Right lung (tissue), 10 donors: ENCODE measurements at places on chromosomes 13 and 19. TPM values are rescaled to one million over a fixed set of nuclear protein-coding genes. Genes with fewer than 3 reads are reported as not detected.

DNA sequence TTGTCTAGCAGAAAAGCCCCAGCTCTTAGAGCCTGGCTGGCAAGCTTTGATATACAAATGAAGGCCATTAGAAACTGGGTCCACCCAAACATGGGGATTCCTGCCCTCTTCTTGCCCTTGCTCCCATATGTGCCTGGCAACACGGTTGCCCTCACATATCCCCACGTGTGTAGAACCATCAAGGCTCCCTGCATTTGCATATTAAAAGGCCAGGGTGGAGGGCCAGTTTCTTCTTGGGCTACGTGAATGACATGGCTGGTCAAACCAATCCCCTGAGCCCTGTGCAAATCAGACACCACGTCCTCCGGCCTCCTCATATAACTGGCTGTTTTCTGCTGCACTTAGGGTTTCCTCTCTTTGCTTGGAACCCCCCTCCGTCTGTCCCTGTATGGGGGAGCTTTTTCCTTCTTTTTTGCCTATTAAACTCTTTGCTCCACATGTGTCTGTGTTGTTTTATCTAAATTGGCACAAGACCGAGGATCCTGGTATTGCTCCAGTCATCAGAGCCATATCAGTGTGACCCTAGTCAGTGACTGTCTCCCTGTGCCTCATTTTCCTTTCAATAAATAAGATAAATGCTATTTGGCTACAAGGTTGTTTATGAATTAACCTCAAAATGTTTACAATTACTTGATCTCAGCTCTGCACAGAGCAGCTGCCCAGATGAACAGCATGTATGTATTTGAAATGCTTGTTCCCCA, 30.3 kb upstream of the CEACAM1 start:
- no peak for DNase-seq

GRCh38 chr13:80131204-80131603, 209.7 kb downstream of the SPRY2 start:
- peak; percentile 43 for DNase-seq

- DNase-seq = no peak
Observed at GRCh38 chr19:39327363-39328045, 6.8 kb upstream of the LRFN1 start.

GRCh38 chr19:5804516-5805461, at the start of gene NRTN:
TSS of gene NRTN (plus strand) at chr19:5805067. CDS start at chr19:5824166, 19,099 bp downstream.
- DNase-seq = no peak

GRCh38 chr19:32789429-32789828, 69.9 kb downstream of the TDRD12 start:
- DNase-seq = no peak

The MEIS3 gene
- 27.8 TPM for polyA plus RNA-seq

The KRTDAP gene
- 1.4 TPM for polyA plus RNA-seq
